Activated naive CD4-positive, alpha-beta T cell treated with anti-CD3 and anti-CD28 coated beads for 36 hours (primary cell): ENCODE measurements at places on chromosomes 12 and 14.

GRCh38 chr12:1688086-1688710 is 2.7 kb upstream of the ADIPOR2 start:
- no peak for DNase-seq

- DNase-seq: no peak
Measured at GRCh38 chr12:50200552-50201273, 33.5 kb upstream of the CERS5 start.

GRCh38 chr12:65252515-65252914 is 26.0 kb upstream of the MSRB3 start:
- DNase-seq: no peak

GRCh38 chr12:68138480-68138879 is 21.1 kb downstream of the IFNG start:
- peak; percentile 28 for DNase-seq

DNA sequence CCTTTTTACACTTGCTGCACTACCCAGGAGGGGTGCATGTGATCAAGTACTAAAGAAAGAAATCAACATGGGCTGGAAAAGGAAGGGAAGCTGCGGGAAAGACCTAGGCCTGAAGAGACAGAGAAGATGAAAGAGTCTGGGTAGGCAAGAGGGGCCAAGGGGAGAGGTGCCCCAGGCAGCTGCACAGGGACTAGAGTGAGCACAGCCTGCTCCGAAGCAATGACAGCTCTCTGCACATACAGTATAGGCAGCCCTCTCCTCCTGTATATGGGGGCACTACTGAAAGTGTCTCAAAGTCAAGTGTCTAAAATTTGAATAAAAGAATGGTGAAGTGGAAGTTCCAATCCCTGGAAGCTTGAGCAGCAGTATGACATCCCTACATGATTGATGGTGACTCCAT is 112.0 kb downstream of the TMTC1 start:
- DNase-seq: no peak

- no peak for DNase-seq
Measured at GRCh38 chr14:101365329-101366158, 195.8 kb upstream of the DIO3 start.

DNA sequence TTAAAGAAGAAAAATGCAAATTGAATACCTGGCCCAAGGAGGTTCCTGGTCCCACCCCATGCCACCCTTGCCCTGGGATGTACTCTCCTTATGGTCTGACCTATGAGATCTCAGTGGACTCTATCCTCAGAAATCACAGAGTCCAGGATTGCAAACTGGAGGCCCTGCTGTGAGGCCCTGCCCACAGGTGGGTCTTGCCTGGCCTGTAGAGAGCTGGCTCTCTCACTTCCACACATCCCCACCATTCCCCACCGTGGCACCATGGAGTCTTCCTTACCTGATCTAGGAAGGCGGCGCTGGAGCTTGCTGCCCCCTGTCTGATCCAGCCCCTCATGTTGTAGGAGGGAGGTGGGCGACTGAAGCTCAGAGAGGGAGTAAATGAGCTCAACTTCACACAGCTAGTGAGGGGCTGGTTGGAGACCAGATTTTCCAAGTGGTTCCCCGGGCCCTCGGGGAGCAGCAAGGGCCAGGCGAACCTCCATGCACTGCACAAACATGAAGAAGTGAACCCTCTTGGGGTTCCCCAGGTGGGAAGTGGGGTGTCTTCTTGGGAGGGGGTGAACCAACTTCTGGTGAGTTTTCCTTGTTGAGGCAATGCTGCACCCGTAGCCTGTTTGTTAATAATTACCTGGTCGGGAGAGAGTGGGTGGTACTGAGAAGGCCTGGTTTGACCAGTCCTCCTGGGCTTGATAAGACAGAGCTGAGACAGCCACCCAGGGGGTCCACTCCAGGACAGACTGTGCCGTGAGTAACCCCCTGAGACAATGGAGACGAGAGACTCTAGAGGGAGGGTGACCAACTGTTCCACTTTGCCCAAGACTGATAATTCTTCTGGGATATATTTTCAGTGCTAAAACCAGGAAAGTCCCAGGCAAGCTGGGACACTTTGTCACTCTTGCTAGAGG is at the start of gene SERPINA4:
Gene SERPINA4 (plus strand): TSS at position 692 of the 905 bp plus-strand sequence. CDS start 2,041 bp downstream, outside the sequence.
- DNase-seq: no peak

- peak; percentile 1 for DNase-seq
Measured at GRCh38 chr12:34400986-34401658, 378.8 kb downstream of the ALG10 start.

GRCh38 chr14:68741477-68741791 is 51.4 kb downstream of the ZFP36L1 start:
- no peak for DNase-seq

- no peak for DNase-seq
Measured at GRCh38 chr12:93234641-93235040, 143.1 kb upstream of the NUDT4 start.

DNA sequence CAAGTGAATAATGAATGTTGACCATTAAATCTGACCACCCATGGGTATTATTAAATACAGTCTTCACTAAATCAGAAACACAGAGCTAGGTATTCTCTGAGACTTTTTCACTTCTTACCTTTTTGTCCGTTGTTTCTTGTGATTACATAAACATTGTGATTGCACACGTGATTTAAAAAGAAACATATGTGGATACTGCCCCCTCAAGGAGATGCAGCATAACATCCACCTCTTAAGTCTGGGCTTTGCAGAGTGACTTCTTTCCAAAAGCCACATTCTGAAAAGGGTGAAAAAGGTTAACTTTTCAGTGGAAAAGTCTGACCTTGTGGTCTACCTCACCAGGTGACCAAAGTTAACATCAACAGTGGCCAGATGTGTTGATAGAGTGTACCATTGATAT is 185.5 kb upstream of the FAR2 start:
- no peak for DNase-seq

DNA sequence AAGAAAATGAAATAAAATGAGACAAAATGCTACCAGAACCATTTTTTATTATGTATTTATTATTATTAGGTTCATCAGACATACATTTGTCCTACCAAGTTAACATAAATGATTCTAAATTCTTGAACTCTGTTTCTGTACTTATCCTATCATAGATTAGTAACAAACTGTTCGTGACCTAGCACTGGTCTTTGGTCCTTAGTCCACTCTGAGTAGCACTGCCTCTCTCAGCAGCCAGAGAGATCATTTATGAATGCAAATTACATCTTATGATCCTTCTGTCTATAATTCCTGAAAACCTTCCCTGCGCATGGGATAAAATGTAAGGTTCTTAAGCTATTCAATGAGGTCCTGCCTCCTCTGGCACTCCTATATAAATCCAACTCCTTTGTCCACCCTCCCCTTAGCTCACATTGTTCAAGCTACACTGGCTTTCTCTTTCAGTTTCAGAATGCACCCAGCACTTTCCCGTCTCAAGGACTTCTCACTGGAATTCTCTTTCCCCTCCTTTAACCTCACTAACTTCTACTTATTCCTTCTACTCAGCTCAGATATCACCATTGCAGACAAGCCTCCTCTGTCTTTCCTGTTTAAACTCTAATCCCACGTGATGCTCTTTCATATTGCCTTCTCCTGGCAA is 17.1 kb downstream of the PDZRN4 start:
- no peak for DNase-seq

GRCh38 chr12:118982984-118983761 is 1.8 kb downstream of the SRRM4 start:
- no peak for DNase-seq

- DNase-seq: no peak
Measured at GRCh38 chr12:116657921-116658495, 79.9 kb downstream of the SPRING1 start.

GRCh38 chr12:92540782-92541423 is 161.9 kb upstream of the PLEKHG7 start:
- DNase-seq: no peak

DNA sequence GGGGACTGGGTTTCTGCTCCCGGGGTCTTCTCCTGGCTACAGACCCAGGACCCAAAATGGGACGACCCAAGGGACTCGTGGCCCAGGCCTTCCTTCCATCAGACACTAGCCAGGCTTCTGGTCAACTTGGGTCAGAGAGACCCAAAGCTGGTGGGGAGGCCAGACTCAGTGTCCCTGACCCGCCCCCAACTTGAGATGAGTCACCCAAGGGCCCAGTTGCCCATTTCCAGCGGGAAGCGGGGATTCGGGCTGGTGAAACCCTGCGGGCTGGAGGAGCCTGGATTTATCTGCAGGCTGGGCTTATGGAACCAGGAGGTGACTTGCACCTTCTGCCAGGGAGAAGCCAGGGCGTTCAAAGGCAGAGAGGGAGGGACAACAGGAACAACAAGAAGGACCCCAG is 81.5 kb downstream of the RFLNA start:
- DNase-seq: no peak
